ENCODE measurements at places on chromosomes 1 and 21.

GRCh38 chr1:27349784-27350662 is 8.2 kb downstream of the SYTL1 start:
- DNase-seq, result no peak

DNA sequence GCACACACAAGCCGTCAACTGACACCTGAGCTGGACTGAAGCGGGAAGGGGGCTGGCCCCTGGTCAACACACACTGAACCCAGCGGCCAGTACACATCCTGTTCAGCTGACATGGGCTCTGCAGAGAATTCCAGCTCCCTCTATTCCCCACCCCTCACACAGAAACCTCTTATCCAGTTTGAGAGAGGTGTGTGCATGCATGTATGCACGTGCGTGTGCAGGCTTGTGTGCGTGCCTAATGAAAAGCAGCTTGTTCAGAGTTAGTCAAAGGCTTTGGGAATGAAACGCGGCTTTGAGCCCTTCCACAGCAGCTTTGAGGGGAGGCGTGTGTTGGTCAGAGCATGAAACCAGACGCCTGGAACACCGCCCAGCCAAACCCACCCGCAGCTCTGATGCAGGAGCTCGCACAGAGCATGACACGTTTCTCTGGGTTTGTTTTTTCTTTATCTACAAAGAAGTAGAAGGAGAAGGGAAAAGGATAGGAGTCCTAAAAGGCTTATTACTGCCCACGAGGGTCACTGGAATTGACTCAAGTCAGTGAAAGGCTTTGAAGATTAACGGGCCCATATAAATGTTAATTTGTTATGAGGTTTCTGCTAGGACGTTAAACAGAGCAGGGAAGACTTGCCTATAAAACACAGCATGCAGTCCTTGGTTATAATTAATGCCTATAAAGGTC is 184.2 kb downstream of the ETS2 start:
- DNase-seq, result no peak

GRCh38 chr1:171251952-171252300 is 3.6 kb downstream of the FMO1 start:
- no peak for DNase-seq

GRCh38 chr1:13775916-13776315 is 75.9 kb downstream of the PRDM2 start:
- DNase-seq, result no peak
